Hepatic stellate cell (primary cell): ENCODE measurements at places on chromosomes 7 and 10.
A peak's percentile ranks its signal among the peaks of the same experiment; 100 is the strongest.

GRCh38 chr7:155229548-155230168 is 68.0 kb upstream of the INSIG1 start:
- no peak for DNase-seq

DNA sequence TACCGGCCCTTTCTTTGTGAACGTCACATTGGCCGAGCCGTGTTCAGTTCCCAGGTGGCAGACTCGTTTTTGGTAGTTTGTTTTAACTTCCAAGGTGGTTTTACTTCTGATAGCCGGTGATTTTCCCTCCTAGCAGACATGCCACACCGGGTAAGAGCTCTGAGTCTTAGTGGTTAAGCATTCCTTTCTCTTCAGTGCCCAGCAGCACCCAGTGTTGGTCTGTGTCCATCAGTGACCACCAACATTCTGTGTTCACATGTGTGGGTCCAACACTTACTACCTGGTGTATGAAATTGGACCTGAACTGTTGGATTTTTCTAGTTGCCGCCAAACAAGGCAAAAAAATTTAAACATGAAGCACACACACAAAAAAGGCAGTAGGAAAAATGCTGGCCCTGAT is 9.9 kb upstream of the CSGALNACT2 start:
- DNase-seq, result no peak

- peak; percentile 62 for DNase-seq
These were observed 21.5 kb downstream of the RBM33 start for GRCh38 chr7:155665957-155666287.

DNA sequence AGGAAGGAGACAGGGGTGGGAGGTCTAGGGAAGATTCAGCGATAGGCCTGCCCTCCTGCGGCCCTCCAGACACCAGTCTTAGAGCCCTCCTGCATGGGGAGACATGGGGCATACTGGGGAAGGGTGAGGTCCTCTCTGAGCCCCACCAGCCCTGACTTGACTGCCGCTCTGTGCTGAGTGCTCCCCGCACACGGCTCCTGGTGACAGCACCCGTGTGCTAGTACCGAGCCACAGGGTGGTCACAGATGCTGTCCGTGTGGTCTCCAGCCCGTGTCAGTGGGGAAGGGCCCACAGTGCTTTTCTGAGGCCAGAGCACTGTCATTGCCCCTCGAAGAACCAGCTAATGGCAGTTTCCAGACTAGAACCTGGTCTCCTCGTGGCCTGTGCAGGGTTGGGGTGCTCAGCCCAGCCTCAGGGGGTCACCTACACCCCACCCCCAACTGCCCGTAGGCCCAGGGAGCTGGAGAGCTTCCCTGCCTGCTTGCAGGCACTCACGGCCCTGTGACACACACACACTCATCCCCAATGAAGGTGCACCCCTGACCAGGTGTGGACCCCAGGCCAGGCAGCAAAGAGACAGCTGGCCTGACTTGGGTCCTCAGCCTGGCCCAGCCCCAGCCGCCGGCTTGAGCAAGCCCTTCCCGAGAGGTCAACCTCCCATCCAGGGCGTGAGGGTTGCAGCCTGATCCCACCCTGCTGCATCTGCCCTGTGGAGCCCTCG is 86.0 kb upstream of the RET start:
- no peak for DNase-seq
